Glutamatergic neuron (in vitro differentiated cells): ENCODE measurements at places on chromosomes 12 and 14. TPM values are rescaled to one million over a fixed set of nuclear protein-coding genes. Genes with fewer than 3 reads are reported as not detected.
A peak's percentile ranks its signal among the peaks of the same experiment; 100 is the strongest.

DNA sequence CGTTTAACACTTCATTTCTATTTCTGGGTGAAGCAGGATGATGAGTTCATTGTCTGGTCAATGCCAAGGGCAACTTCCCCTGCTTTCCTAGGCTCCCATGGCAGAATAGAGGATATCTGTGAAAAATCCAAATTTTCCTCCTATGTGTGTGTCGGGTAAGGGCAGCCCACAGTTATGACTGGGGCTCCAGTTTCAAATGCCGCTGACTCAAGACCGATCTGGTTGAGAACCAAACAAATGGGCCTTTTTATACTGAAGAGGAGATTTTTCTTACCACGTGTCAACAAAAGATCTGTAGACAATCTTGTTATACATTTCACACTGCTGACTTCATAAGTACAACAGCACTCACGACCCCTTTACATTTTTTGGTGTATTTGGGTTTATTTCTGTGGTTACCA, 120.8 kb downstream of the CHST11 start:
- H3K27me3 ChIP-seq, result peaks cover 8% of the 10 kb centered on the region
- H3K4me1 ChIP-seq, result peaks cover 9% of the 10 kb centered on the region
- DNase-seq, result no peak
- peaks cover 2% of the 10 kb centered on the region for H3K36me3 ChIP-seq
- H3K4me3 ChIP-seq, result no peak overlapping the region
- H3K27ac ChIP-seq, result no peak overlapping the region

GRCh38 chr12:54228471-54228870, 39.7 kb upstream of the SMUG1 start:
- no peak overlapping the region for H3K4me3 ChIP-seq
- H3K27ac ChIP-seq, result peak overlapping the region; percentile 29
- H3K36me3 ChIP-seq, result no peaks in the 10 kb centered on the region

GRCh38 chr14:75221797-75222196, 45.4 kb upstream of the TMED10 start:
- H3K4me1 ChIP-seq, result peaks cover 5% of the 10 kb centered on the region
- H3K36me3 ChIP-seq, result no peaks in the 10 kb centered on the region
- H3K27me3 ChIP-seq, result no peaks in the 10 kb centered on the region
- no peak overlapping the region for H3K27ac ChIP-seq

DNA sequence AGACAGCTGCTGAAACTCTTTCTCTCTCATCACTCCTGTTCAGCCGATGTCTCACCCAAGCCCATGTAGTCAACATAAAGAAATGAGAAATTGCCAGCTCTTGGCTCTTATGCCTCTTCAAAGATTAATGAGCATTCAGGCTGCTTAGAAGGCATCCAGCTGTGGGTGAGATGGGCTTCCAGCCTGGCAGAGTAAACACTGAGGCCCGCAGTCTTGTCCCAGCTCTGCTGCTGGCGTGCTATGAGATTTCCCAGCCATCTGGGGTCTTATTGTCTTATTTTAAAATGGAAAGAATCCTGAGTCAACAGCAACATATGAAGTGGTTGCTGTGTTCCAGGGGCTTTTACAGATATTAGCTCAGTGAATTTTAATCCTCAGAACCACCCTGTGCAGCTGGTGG, 12.6 kb downstream of the RXYLT1 start:
- no peak overlapping the region for H3K4me3 ChIP-seq
- H3K27ac ChIP-seq, result no peak overlapping the region
- H3K4me1 ChIP-seq, result no peaks in the 10 kb centered on the region
- no peaks in the 10 kb centered on the region for H3K27me3 ChIP-seq
- DNase-seq, result no peak

DNA sequence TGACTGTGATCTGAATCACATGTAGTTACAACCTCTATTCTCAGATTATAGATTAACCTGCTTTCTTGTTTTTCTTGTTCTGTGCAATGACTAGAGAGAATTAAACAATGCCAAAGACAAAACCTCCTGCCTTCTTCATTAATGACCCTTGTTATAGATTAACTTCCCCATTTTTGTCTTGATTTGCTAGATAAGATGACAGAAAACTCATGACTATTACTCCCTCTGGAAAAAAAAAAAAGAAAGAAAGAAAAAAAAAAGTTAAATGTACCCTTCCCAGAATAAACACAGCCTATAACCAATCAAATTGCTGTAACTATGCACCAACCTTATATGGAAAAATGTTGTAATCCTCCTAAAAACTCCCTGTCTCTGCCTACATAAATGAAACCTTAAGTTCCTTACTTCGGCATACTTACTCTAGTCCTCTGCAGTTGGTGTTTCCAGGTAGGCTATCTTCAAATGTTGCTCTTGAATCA, 41.1 kb upstream of the PCED1B start:
- no peak overlapping the region for H3K27ac ChIP-seq
- no peak overlapping the region for H3K4me3 ChIP-seq
- H3K36me3 ChIP-seq, result no peaks in the 10 kb centered on the region
- no peaks in the 10 kb centered on the region for H3K27me3 ChIP-seq

GRCh38 chr14:81516986-81517797, 16.5 kb downstream of the SEL1L start:
- H3K27me3 ChIP-seq, result no peaks in the 10 kb centered on the region
- no peak for DNase-seq
- H3K4me3 ChIP-seq, result no peak overlapping the region
- no peaks in the 10 kb centered on the region for H3K4me1 ChIP-seq
- H3K27ac ChIP-seq, result no peak overlapping the region

DNA sequence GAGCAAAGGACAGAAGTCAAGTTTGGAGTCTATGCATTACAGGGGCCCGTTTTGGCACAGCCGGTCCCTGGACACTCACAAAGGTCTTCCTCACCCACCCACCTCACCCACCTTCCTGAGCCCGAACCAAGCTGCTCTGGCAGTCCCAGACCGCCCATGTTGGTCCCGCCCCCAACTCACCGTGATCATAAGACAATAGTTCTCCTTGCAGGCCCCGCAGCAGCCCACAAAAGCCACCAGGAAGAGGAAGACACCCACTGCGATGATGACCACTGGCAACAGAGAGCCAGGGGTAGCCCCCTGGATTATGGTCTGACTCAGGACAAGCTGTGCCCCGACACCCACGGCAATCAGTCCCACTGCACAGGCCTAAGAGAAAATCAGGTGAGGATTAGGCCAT, 1.8 kb downstream of the CD63 start:
- H3K4me3 ChIP-seq, result peak overlapping the region; percentile 96
- H3K27me3 ChIP-seq, result peaks cover 17% of the 10 kb centered on the region
- peak overlapping the region; percentile 70 for H3K27ac ChIP-seq
- peaks cover 9% of the 10 kb centered on the region for H3K36me3 ChIP-seq
- H3K4me1 ChIP-seq, result peaks cover 31% of the 10 kb centered on the region

Gene DPPA3
- not detected for total RNA-seq

DNA sequence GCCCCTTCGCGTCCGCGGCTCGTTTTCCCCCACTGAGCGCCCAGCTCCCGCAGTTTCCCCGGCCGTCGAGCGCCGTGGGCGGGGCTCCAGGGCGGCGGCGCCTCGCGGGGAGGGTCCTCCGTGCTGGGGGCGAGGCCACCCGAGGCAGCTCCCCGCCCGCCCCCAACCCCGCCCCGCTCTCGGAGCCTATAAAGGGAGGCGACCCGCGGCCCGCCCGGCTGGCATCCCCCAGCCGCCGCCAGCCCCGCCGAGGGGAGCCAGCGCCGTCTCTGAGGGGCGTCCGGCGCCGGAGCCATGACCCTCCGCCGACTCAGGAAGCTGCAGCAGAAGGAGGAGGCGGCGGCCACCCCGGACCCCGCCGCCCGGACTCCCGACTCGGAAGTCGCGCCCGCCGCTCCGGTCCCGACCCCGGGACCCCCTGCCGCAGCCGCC, at the start of gene TAMALIN:
TSS of gene TAMALIN (plus strand) at position 221 of the 432 bp plus-strand sequence. CDS start at position 295, 74 bp downstream.
- peak within 1 kb of the TSS; percentile 92 for H3K4me3 ChIP-seq
- peak; percentile 66 for DNase-seq
- H3K27me3 ChIP-seq, result peaks cover 9% of the 10 kb centered on the region
- peaks cover 48% of the 10 kb centered on the region for H3K4me1 ChIP-seq
- peaks cover 4% of the 10 kb centered on the region for H3K36me3 ChIP-seq

GRCh38 chr14:52399921-52400595, 85.9 kb downstream of the PTGER2 start:
- no peak overlapping the region for H3K4me3 ChIP-seq
- H3K36me3 ChIP-seq, result peaks cover 2% of the 10 kb centered on the region
- H3K27me3 ChIP-seq, result no peaks in the 10 kb centered on the region
- H3K4me1 ChIP-seq, result no peaks in the 10 kb centered on the region
- H3K27ac ChIP-seq, result no peak overlapping the region

Gene DNAI7
- 0.76 TPM for total RNA-seq

DNA sequence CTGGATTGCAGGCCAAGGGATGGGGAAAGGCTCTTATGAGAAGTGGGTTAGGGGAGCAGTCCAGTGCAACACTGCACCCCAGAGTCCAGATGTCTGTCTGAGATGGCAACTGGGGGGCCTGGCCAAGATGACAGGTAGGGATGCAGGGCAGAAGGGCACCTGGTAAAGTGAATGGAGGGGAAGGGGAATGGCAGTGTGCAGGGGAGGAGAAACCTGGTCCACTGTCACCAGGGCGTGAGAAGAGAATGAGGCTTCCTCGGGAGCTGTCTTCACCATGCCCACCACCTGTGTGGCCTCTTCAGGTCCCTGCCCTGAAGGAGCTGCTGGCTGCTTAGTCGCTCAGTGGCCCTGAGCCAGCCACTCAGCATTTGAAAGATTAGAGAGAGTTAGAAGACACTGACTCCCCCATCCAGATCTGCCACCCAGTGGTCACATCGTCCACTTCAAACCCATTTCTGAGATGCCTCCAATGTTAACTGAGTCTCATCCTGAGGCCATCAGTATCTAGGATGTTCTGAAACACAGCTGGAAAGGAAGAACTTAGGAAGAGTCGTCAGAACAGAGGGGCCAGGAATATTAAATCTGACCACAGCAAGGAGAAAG, 57.3 kb downstream of the PLEKHG3 start:
- H3K4me1 ChIP-seq, result peaks cover 50% of the 10 kb centered on the region
- H3K27ac ChIP-seq, result peak overlapping the region; percentile 29
- no peaks in the 10 kb centered on the region for H3K36me3 ChIP-seq
- no peak for DNase-seq
- peak overlapping the region; percentile 65 for H3K4me3 ChIP-seq
- H3K27me3 ChIP-seq, result peaks cover 19% of the 10 kb centered on the region

- H3K27ac ChIP-seq, result no peak overlapping the region
- peaks cover 31% of the 10 kb centered on the region for H3K4me1 ChIP-seq
- no peaks in the 10 kb centered on the region for H3K36me3 ChIP-seq
- no peak for DNase-seq
- H3K4me3 ChIP-seq, result peak overlapping the region; percentile 22
- H3K27me3 ChIP-seq, result peaks cover 5% of the 10 kb centered on the region
These were observed 3.4 kb upstream of the GLRX5 start for GRCh38 chr14:95531473-95531872.

GRCh38 chr14:68685419-68686204, 107.3 kb downstream of the ZFP36L1 start:
- H3K4me3 ChIP-seq, result no peak overlapping the region
- H3K36me3 ChIP-seq, result peaks cover 7% of the 10 kb centered on the region
- DNase-seq, result no peak
- no peak overlapping the region for H3K27ac ChIP-seq
- peaks cover 1% of the 10 kb centered on the region for H3K27me3 ChIP-seq
- H3K4me1 ChIP-seq, result peaks cover 5% of the 10 kb centered on the region

DNA sequence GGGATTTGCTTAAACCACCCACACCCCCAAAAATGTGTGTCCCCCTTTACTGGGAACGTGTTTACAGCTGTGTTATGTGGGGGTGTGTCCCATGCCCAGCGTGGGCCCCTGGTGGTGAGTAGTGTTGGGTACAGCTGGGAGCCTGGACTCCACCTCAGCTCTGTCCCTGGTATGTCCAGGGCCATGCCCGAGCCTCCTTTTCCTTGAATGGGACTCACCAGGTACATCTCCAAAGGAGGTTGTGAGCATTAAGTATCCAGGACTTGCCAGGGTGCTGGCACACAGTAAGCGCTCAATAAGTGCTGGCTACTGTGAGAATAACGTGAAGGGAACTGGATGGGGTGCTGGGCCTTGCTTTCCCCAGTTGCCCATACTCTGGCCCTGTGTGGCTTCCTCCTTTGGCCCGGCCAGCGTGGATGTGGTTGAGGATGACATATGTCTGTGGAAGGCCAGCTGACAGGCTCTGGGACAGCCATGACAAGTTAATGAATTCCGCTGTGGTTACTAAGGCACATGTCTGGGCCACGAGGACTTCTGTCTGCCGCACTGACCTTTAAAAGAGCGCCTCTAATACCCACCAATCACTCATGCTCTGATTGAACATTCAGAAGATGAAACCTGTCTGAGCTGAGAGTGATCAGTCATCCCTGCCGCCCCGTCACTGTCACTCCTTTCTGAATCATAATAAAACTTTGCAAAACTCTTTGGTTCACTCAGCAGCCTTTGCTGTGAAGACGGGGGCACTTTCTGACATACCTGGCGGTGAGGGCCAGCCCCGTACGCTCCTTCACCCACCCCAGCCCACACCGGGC, 74.7 kb downstream of the DIO3 start:
- H3K4me1 ChIP-seq, result peaks cover 1% of the 10 kb centered on the region
- H3K4me3 ChIP-seq, result no peak overlapping the region
- no peak overlapping the region for H3K27ac ChIP-seq
- no peak for DNase-seq

Gene BMAL2
- total RNA-seq, result 5.3 TPM

DNA sequence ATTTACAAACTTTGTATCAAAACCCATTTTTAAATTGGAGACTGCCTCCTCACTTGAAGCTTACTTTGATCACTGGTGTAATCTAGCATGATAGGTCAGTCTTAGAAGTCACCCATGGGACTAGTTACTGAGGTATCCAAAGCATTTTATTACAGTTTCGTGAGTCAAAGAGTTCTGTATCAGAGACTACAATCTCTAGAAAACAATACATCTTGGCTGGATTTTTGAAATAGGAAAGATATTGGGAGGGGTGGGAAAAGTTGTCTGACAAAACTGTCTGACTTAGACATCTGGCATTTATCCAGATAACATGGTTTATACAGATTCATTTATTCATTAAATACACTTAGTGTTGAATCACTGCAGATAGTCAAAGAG, 173.5 kb upstream of the PDZRN4 start:
- no peak for DNase-seq
- peaks cover 18% of the 10 kb centered on the region for H3K36me3 ChIP-seq
- H3K27me3 ChIP-seq, result no peaks in the 10 kb centered on the region
- H3K4me3 ChIP-seq, result no peak overlapping the region

DNA sequence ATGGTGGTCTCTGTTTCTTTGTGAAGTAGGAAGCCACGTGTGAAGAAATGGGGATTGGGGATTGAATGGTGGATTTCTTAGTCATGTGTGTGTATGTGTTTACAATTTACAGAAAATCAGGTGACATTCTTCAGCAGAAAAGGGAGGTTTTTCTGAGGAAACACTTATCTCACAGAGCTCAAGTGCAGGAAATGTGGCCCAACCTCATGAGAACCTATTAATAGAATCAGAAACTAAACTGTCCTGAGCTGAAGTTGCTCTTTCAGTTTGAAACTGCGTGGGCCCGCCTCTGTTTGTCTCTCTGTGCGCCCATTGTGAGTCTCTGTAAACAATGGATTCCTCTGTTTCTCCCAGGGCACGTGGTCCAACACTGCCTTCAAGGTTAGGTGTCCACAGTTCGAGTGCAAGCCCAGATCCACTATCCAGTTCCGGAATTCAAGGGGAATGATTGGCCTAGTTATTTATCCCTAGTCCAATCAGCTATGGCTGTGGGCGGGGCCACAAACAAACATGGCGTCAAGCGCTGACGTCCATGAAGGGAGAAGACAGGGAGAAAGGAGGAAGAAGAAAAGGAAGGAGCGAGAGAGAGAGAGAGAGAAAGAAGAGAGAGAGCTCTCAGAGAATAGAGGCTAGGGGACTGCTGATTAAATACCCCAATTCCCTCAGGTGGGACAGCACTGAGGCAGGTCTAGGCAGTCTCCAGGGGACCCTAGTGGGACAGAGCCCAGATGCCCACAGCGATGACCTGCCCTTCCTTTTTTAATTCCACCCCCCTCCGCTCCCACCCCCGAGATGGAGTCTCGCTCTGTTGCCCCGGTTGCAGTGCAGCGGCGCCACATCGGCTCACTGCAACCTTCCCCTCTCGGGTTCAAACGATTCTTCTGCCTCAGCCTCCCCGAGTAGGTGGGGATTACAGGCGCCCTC, 31.4 kb upstream of the C12orf76 start:
- no peak overlapping the region for H3K27ac ChIP-seq
- no peak overlapping the region for H3K4me3 ChIP-seq
- no peaks in the 10 kb centered on the region for H3K36me3 ChIP-seq

Gene ADGRD1
- 0.96 TPM for total RNA-seq

Gene C3AR1
- not detected for total RNA-seq
